Activated naive CD4-positive, alpha-beta T cell treated with anti-CD3 and anti-CD28 coated beads for 36 hours (primary cell): ENCODE measurements at places on chromosomes 12 and 14.

DNA sequence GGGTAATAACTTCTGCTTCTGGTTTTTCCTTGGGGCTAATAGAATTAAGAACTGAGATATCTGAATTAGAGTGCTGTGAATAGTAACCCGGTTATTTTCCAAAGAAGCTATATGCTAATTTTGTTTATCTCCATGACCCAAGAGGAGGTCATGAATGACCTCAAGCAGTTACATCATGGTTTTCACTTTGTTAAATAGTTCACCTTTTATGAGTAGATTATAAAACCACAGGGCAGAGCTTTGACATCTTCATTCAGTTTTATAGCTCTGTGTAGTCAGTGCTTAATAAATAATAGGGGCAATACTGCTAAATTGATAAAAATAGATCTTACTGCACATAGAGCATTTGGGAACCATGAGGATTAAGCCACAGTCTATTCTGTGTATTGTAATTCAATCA is 462.2 kb downstream of the LRIG3 start:
- DNase-seq: no peak

- no peak for DNase-seq
These were observed 18.5 kb upstream of the AMN start for GRCh38 chr14:102903889-102904512.

DNA sequence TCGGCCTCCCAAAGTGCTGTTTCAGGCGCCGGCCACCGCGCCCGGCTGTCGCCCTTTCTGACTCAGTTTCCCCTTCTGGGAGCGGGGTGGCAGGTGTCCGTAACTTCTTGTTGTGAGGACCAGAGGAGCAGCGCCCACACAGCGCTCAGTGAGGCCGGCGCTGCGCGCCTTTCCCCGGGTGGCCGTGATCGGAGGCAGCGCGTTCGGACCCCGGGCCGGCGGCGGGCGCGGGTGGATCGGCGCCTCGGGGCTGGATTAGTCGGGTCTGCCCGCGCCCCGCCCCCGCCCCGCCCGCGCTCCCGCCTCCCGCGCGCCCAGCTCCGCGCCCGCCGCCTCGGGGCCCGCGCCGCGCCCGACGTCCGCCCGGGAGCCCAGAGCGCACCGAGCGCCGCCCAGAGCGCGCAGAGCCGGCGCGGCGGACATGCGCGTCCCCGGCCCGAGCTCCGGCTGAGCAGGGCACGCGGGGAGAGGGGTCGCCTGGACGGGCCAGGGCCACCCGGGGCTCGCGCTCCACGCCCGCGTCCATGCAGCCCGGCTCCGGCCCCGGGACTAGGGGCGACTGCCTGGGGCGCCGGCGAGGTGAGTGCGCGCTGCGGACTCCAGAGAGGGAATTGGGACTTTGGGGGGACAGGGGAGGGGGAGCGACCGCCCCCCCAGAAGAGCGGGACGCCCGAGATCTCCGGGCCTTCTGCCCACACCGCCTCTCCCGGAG is 50.6 kb downstream of the LRCOL1 start:
- DNase-seq: peak; percentile 60

- no peak for DNase-seq
These were observed 203.8 kb downstream of the CALM1 start for GRCh38 chr14:90600619-90601018.

- no peak for DNase-seq
These were observed 513.2 kb upstream of the MIS18BP1 start for GRCh38 chr14:45766247-45766646.

DNA sequence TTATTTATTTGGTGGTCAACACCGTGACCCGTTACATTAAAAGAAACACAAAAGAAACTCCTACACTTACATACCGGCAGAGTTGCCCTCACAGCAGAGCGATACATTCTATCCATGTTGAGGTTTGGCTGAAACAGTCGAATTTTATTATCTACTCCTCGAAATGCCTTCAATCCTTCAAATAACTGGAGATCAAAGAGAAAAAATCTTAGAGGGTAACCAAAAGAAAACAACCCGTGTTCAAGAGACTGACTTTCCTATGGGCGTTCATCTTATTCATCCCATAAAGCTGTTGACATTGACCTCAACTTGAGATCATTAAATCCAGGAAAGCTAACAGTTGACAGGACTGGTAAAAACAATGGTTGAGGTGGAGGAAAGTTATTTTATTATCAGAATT is 67.7 kb downstream of the BCAT1 start:
- DNase-seq: no peak

- DNase-seq: no peak
These were observed 5.1 kb downstream of the TRMT61A start for GRCh38 chr14:103533999-103534575.

DNA sequence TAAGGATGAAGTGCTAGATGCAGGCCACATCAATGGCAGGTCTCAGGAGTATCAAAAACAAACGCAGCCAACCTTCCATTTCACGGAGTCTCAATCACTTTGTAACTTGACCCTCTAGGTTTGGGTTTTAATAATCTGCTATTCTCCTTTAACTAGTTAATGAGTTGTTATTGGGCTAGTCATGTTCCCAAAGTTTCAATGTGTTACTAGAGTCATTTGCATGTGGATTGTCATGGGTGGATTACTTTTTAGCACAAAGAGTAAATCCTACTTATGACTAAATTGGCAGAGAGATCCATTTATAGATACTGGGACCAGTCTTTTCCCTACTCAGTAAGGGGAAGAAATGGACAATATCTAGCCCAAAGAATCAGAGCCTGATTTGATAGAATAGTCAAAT is 151.0 kb downstream of the BCAT1 start:
- DNase-seq: no peak

DNA sequence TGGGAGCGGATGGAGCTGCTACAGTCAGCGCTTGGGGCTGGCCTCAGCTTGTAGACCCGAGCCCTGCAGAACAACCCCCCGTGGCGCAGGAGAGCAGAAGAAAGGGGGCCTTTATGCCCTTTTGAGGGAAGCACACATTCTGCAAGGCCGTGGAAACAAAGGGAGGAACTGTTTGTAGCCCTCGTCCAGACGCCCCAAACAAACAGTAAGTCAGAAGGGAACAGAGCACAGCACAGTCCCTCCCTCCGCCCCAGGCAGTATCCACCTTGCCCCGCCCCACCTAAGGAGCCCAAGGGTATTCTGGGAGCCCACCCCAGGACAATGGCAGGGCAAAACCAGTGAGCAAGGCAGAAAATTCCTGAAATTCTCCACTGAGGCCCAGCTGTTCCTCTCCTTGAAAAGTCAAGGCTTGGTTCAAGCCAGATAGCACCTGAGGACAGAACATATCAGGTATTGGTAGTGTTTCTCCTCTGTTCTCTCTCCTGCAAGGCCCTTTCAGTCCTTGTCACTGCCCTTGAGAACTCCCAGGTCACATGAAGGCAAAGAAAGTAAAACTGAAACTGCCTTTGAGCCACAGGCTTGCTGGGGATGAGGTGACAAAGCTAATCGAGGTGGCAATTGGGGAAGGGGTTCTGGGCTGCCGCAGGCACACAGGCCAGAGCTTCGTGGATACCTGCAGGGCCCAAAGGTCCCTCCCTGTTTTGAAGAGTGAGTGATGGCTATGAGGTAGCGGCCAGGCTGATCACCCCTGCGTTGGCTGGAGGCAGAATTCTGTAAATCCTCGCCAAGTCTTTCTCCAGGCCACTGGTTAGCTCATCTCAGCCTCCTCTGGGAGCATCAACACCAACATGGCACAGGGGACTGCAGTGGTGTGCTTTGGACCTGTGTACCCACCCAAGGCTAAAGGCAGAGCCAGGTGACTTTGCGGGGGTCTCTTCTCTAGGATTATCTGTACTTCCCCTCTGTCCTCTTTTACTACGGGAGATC is 499 bp downstream of the DGLUCY start:
- DNase-seq: peak; percentile 82

DNA sequence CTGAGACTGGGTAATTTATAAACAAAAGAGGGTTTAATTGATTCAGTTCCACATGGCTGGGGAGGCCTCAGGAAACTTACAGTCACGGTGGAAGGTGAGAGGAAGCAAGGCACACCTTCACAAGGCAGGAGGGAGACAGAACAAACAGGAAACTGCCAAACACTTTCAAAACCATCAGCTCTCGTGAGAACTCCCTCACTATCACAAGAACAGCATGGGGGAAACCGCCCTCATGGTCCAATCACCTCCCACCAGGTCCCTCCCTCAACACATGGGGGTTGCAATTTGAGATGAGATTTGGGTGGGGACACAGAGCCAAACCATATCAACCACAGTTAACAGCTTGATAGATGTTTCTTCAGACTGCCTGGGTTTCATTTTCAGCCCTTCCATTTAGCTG is 6.2 kb upstream of the GNPNAT1 start:
- no peak for DNase-seq

DNA sequence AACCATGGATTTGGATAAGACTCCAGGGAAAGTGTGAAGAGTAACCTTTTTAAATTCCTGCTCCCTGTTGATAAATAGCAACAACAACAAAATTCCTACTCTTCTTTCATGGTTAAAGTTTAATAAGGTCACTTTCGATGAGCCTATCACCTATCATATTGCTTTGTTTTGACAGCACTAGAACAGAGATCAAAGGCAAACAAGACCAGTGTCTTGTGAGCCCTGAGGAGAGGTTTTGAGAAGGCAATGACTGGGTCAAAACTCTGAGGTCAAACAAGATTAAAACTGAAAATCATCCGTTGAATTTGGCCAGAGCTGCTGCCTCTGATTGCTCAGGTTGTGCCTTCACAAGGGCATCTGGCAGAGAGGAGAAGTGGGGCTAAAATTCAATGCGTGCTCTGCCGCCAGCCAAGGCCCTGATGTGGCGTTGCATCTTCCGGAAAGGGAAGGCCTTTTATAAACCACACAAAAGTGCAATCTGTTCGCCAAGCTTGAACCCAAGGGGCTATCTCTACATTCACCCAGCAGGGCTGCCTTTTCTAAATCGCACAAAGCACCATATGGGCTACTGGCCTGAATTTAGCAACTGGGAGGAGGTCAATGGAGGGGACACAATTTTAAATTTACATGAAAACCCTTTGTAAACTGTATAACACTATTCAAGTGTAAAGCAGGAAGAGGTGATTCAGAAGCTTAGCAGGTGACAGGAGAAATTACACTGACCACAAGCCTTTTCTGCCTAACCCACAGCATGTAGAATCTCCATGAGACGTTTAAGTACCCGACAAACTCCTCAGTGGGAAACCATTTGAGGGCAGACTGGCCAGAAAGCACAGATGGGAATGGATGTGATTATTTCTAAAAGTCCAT is 140.8 kb downstream of the DAD1 start:
- no peak for DNase-seq
